ENCODE measurements at places on chromosomes 7 and 10. TPM values are rescaled to one million over a fixed set of nuclear protein-coding genes. Genes with fewer than 3 reads are reported as not detected.

The SPDYE1 gene
- not detected for total RNA-seq

DNA sequence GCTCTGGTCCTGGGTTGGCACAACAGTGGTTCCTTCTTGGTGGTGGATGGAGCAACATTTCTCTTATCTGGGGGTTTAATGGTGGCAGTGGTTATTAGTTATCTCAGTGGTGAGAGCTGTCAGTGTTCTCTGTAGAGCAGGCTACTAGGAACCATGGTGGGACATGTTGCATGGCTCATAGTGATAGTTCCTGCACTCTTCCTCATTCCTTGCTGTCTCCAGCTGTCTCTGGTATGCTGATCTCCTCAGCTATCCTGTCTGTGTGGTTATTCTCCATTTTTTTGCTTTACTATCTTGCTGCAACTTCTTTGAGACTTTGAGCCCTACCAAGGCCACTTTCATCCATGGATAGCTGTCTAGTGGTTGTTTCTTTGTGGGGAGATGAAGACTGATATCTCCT, 44.0 kb downstream of the CCDC7 start:
- DNase-seq, result no peak

DNA sequence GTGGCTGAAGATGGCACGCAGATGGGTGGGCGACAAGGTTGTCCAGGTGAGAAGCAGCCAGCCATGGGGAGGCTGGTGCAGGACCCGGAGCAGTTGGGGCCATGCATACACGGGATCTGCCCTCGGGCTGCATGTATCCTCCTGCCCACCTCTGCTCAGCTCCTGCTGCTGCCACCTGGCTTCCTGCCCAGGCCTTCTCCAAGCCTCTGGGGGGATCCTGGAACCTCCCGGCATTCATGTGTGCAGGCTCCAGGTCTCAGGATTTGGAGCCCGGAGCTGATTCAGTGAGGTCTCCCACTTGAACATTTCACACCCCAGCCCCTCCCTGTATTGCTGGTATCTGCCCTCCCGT, 27.0 kb downstream of the PDGFA start:
- DNase-seq, result peak; percentile 49

DNA sequence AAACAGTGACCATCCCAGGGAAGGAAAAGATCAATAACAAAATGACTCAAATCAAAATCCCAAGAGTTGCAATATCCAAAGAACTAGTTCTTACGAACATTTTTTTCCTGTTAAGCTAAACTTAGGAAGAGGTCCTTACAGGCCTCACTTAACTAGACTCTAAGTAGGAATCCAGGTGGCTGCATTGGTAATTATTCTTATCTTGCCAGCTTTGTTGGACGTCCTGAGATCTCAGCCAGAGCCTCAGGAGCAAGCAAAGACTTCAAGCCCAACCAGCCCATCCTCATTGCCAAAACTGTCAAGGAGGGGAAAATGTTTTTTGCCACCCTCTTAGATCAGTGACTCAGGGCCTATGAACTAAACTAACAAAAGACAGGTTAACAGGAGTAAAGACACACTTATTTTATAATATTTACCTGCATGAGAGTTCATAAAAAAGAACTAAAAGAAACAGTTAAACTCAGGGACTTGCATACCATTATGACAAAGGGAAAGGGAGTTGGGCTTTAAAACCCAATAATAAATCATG, 18.3 kb upstream of the PPP1R9A start:
- DNase-seq, result no peak

The FAM204A gene
- 51.0 TPM for total RNA-seq

GRCh38 chr10:44689368-44689767, 221.8 kb upstream of the TMEM72 start:
- no peak for DNase-seq

DNA sequence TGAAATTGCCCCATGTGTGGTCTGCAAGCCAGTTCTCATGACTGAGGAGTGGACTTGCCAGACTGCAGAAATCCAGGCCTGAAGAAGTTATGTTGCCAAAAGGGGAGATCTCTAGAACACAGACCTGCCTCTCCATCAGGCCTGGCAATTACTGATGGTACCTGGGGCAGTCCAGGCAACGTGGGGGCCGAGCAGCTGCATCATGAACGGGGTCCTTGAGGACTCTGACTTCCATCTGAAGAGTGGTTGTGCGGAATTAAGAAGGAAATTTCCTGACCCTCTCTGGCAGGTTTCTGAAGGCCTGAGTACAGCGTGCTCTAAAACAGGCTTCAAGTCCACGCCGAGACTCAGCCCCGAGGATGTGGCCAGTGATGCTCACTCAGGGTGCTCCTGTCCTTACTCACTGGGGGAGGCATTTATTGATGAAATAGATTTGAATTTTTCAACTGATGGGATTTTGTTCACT, 30.4 kb downstream of the RAMP3 start:
- DNase-seq, result peak; percentile 16

GRCh38 chr10:89589101-89589720, 53.8 kb upstream of the SLC16A12 start:
- DNase-seq, result no peak

All from upper lobe of right lung (tissue), 1 donor.